Mesangial cell (primary cell): ENCODE measurements at places on chromosomes 16 and 17. TPM values are rescaled to one million over a fixed set of nuclear protein-coding genes. Genes with fewer than 3 reads are reported as not detected.

EFCAB3 gene
- total RNA-seq = not detected in 2 replicates

CCL17 gene
- not detected in 2 replicates for total RNA-seq

GUCY2D gene
- total RNA-seq = not detected in 2 replicates

NFE2L1 gene
- total RNA-seq = 129 and 133 TPM in 2 replicates

SDK2 gene
- total RNA-seq = 0.33 and 0.51 TPM in 2 replicates

TP53TG3B gene
- not detected in 2 replicates for total RNA-seq

TNFRSF17 gene
- not detected in 2 replicates for total RNA-seq

RHOT1 gene
- total RNA-seq = 13.9 and 21.8 TPM in 2 replicates

NTN1 gene
- 0.89 and 4.7 TPM in 2 replicates for total RNA-seq

GAS2L2 gene
- not detected in 2 replicates for total RNA-seq

PSMD3 gene
- 120 and 196 TPM in 2 replicates for total RNA-seq

DNAH2 gene
- under 0.01 and 0.16 TPM in 2 replicates for total RNA-seq

TBX4 gene
- not detected in 2 replicates for total RNA-seq

TRIM37 gene
- 19.7 and 24.0 TPM in 2 replicates for total RNA-seq

CCDC144A gene
- total RNA-seq = under 0.01 and 0.49 TPM in 2 replicates

TEKT3 gene
- total RNA-seq = not detected in 2 replicates

TMIGD1 gene
- total RNA-seq = not detected in 2 replicates

NHLRC4 gene
- 0.65 and 2.0 TPM in 2 replicates for total RNA-seq

CARD14 gene
- total RNA-seq = 0.13 TPM in 1 of 2 replicates, not detected in the other

HASPIN gene
- total RNA-seq = 1.5 and 17.3 TPM in 2 replicates

C17orf50 gene
- not detected in 2 replicates for total RNA-seq

CTF1 gene
- total RNA-seq = 2.8 and 6.8 TPM in 2 replicates

EFNB3 gene
- 0.81 and 3.8 TPM in 2 replicates for total RNA-seq

ASPA gene
- total RNA-seq = not detected in 2 replicates

FOXN1 gene
- not detected in 2 replicates for total RNA-seq

RNF227 gene
- total RNA-seq = 0.33 and 2.4 TPM in 2 replicates

USP36 gene
- total RNA-seq = 25.3 and 25.6 TPM in 2 replicates

MARCHF10 gene
- total RNA-seq = 0.65 and 1.4 TPM in 2 replicates

LGALS9B gene
- not detected in 2 replicates for total RNA-seq

SOX9 gene
- 13.8 and 14.3 TPM in 2 replicates for total RNA-seq

TM4SF5 gene
- total RNA-seq = not detected in 2 replicates

KRT39 gene
- not detected in 2 replicates for total RNA-seq

RSAD1 gene
- total RNA-seq = 23.1 and 27.8 TPM in 2 replicates

CMTM2 gene
- 0.13 and 1.3 TPM in 2 replicates for total RNA-seq

SPATA20 gene
- total RNA-seq = 61.6 and 120 TPM in 2 replicates

EVPLL gene
- total RNA-seq = not detected in 2 replicates

BIRC5 gene
- total RNA-seq = 12.2 and 122 TPM in 2 replicates

ASGR2 gene
- not detected in 2 replicates for total RNA-seq

CRHR1 gene
- not detected in 2 replicates for total RNA-seq

BCO1 gene
- total RNA-seq = 0.16 and 1.1 TPM in 2 replicates
